ENCODE measurements at places on chromosomes 1 and 21.

DNA sequence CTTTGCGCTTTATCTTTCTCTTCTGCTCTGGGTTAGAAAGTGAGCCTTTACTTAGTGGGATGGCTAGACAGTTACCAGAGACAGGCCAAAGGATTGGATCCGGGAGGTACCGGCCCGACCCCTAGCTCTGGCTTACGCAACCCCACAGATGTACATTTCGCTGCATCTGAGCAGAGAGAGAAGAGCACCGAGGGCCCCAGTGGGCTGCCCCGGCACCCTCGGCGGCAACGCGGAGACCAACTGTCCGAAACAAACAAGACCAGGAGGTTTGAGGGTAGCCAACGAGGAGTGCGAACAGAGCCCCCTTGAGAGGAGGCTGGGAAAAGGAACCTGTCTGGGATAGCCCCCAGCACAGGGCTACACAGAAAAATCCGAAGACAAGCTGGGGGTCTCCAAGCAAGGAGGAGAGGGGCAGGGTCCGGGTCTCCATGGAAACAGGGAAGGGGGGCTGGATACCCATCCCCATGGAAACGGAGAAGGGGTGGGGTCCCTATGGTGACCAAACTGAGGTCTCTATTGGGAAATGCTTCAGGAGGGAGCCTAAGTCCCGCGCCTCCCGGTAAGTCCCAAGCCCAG, 373 bp downstream of the MTF1 start:
- no peak for DNase-seq

DNA sequence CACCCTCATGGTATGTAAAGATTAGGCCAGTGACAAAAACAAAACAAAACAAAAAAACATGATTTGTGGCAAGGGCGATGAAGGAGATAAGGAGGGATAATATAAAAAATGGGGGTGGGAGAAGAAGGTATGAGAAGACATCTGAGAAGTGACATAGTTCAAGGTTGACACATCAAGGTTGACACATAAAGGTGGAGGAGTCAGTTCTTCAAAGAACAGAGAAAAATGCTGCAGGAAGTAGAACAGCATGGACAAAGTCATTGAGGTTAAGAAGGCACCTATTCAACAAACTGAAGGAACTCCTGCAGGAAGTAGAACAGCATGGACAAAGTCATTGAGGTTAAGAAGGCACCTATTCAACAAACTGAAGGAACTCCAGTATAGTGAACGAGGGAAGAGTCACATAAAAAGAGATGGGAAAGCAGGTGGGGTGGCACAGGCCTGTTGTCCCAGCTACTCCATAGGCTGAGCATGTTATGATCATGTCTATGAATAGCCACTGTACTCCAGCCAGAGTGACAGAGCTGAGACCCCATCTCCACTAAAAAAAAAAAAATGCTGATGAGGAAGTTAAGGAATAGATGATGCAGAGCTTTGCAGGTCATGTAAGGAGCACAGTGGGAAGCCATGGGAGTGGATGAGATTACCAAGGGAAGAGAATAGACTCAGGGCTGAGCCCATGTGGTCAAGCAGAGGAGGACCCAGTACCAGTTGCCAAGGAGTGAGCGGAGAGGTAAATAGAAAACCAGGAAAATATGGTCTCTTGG, 101.5 kb downstream of the ZFYVE9 start:
- no peak for DNase-seq

DNA sequence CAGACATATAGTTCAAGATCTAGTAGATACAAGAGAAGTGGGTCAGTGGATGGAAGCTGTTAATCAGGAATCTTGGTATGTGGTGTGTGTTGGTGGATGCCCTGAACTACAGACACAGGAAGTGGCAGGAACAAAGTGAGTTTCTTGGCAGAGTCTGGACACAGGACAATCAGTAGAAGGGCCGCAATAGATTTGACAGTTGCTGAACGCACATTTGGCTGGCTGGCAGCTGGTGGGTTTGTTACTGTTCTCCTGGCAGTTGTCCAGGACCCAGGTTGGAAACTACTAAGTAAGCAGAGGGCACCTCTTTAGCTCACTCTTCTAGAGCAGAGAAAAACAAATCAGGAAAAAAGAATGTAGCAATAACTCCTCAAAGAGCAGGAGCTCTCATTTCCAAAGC, 13.2 kb downstream of the KRTAP26-1 start:
- DNase-seq: no peak

- DNase-seq: no peak
These were observed 76.4 kb upstream of the SLC45A1 start for GRCh38 chr1:8241417-8242014.

DNA sequence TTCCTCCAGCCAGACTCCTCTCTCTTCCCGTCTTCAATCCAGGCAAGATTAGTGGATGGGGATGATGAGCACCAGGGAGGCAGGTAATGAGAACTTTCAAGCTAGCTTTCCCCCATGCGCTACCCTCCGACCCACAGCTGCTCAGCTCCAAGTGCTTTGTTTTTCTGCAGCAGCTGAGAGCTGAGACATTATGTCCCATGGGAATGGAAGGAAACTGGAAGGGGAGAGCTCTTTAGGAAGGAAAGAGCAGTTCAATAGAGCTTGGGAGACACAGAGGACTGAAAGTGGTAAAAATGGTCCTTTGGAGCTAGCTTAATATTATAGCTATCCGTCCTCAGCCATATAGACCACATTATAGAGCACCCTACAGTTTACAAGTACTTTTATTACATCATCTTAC, 39.8 kb downstream of the RAB3B start:
- no peak for DNase-seq

DNA sequence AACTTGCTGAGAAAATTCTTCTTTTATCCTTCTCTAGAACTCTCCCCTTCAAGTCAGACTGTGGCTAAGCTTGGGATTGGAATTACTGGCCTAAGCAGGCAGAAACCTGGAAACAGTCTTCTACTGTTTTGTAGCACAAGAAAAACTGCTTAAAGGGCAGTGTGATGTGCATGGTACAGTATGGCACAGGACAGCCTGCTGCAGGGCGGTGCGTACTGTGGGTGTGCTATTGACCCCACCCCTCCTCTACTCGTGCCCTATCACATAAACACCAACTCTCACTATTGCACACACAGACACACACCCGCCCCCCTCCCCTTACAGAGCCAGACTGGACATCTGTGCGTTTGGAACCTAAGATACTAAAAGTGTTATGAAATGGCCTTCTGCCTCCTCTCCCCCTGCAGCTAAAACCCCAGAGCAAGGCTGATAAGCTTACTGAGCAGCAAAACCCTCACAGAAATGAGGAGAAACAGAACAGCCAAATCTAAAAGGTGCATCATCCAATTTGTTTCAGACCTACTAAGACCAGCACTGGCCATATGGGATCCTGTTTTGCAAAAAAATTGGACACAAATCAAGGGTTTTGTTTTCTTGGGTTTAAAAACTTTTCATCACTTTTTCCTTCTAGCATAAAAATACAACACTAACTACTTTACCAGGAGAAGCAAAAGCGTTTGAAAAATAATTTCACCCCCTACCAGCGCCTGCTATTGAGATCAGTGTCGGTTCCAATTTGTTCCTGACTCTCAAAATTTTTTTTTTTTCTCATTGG, 355.8 kb upstream of the LYPLAL1 start:
- DNase-seq: no peak

GRCh38 chr1:176539018-176539417, 76.0 kb downstream of the PAPPA2 start:
- DNase-seq: no peak

DNA sequence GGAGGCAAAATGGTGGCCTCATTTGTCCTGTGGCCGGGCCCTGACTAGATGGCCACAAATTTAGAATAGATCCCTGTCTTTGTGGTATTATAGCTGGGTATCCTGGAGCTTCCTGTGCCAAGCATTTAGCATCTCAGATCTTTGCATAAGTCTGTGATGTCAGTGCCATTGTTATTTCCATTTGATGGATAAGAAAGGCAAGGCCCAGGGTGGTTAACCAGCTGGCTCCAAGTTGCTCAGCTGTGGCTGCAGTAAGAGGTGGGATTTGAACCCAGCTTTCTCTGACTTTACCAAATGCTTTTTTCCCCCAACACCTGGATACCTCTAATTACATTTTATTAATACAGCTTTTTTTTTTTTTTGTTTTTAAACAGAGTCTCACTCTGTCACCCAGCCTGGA, 11.7 kb upstream of the TNFRSF8 start:
- no peak for DNase-seq

- no peak for DNase-seq
These were observed 6.6 kb downstream of the UBL4B start for GRCh38 chr1:110118636-110119396.

DNA sequence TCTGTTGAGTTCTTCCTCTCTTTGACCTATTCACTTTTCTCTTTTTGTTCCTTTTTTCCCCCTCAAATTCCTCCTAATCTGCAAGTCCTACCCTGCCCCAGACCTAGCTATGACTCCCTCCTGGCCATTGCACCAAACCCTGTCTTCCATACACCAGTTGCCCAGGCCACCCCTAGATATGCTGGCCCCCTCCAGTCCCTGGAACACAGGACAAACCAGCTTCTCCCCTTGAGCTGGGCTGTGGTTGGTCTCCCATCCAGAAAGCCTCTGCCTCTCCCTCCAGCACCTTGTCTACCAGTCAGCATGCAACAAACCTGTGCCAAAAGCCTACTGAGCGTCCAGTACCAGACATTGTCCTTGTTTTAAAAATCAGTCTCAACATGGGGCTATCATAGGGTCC, 59.4 kb downstream of the ELK4 start:
- DNase-seq: no peak

- no peak for DNase-seq
These were observed 458.7 kb downstream of the MATN1 start for GRCh38 chr1:30264672-30265025.

DNA sequence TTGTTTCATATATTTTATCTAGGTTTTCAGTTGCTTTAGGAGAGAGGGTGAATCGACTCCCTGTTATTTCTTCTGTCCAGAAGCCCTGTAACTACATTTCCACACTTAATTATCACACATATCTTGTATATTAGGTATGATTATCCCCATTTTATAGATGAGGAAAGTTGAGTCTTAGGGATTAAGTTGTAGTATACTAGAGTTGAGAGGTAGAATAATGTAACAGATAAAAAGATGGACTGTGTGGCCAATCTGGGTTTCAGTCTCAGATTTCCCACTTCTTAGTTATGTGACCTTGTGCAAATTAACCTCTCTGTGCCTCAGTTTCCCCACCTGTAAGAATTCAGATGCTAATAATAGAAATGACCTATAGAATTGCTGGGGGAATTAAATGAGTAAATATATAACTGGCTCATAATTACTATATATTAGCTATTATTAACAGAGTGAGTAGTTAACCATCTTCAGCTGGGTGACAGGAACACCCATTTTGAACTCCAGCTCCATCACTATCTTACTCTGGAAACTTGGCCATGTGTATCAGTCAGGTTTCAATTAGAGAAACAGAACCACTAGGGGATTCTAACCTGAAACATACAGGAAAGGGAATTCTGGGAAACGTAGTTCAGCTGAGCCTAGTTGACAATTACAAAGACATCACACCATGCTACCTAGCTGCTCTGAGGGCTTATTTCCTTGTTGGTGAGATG, 20.4 kb upstream of the FOXO6 start:
- DNase-seq: no peak

- no peak for DNase-seq
These were observed 339.4 kb downstream of the BRINP3 start for GRCh38 chr1:190138266-190138665.

DNA sequence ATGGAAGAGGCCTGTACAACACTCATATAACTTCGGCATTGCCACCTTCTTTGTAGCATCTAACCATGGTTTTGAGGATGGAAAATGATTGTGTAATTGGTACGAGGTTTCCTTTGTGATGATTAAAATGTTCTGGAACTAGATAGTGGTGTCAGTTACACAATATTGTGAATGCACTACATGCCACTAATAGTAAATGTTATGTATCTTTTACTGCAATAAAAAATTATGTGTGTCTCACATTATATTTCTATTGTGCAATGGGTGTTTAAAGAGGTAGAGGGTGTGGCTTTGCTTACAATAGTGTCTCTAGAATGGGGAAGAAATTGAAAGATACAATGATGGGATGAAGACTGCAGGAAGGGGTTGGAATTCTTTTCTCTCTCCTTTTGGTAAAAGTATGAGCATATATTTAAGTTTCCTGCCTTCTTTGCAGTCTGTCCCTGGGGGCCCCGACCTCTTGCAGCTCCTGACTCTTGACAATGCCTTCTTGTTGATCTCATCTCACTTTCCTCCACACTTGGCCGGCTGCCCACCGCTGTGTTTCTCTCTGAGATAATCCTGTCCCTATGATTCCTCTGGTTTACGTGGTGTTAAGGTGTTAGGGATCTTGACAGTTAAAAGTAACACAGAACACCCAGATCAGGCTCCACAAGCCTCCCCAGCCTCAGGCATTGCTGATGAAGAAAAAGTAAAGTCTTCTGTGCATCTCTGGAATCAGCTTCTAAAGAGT, 39.3 kb downstream of the MTARC1 start:
- DNase-seq: no peak

DNA sequence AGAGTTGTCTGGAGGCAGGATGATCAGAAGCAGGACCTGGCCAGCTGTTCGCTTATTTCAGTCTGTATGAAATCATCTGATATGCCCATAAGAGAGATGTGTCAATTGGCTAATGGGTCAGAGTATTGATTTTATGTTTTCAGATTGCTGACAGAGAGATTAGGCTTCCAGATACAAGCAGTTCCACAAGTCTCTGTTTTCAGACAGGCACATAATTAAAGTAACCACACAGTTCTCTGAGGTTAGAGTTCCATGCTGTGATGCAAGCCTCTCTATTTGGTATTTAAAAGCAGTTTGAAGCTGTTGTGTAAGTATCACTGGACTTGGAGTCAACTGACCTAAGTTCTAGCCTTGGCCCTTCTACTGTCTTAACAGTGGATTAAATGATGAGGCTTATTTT, 50.1 kb downstream of the ATF6 start:
- DNase-seq: no peak

DNA sequence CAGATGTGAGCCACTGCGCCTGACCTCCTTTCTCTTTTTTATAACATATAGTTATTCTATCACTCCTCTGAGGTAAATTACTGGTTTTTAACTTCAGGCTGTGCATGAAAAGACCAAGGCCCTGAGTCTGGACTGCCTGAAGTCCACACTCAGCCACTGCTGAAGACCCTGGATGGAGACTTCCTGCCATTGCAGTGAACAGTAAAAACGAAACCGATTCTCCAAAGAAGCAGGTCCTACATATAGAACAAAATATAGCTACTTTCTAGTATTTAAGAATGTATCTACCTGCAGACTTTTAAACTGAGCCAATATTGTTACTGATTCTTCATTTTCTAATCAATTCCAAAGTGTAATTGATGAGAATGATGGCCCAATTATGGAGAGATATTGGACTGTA, 232.8 kb downstream of the CHRM3 start:
- DNase-seq: no peak

DNA sequence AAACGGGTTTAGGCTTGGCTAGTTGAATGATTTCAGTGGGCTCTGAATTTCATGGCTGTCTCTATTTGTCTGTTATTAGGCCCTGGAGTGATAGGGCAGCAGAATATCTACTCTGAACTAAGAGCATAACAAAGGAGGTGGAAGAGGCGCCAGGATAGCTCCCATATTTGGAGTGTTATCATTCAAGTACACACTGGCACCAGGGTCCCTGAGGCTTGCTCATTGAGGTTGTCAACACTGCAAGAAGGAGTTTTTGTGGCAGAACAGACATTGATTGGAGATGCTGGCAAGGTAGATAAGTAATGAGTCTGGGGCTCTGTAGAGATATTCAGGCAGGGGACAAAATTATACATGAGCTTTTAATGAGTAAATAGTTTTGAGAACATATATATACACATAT, 1748.4 kb downstream of the MRPL39 start:
- DNase-seq: no peak
